ENCODE measurements at places on chromosomes 4 and X.
A peak's percentile ranks its signal among the peaks of the same experiment; 100 is the strongest.

GRCh38 chr4:183478926-183479325 is 25.9 kb upstream of the ING2 start:
- DNase-seq: no peak

- DNase-seq: no peak
Observed at GRCh38 chrX:19179389-19179788, 57.1 kb upstream of the ADGRG2 start.

GRCh38 chr4:185640811-185641675 is 105.7 kb upstream of the PDLIM3 start:
- peak; percentile 18 for DNase-seq

DNA sequence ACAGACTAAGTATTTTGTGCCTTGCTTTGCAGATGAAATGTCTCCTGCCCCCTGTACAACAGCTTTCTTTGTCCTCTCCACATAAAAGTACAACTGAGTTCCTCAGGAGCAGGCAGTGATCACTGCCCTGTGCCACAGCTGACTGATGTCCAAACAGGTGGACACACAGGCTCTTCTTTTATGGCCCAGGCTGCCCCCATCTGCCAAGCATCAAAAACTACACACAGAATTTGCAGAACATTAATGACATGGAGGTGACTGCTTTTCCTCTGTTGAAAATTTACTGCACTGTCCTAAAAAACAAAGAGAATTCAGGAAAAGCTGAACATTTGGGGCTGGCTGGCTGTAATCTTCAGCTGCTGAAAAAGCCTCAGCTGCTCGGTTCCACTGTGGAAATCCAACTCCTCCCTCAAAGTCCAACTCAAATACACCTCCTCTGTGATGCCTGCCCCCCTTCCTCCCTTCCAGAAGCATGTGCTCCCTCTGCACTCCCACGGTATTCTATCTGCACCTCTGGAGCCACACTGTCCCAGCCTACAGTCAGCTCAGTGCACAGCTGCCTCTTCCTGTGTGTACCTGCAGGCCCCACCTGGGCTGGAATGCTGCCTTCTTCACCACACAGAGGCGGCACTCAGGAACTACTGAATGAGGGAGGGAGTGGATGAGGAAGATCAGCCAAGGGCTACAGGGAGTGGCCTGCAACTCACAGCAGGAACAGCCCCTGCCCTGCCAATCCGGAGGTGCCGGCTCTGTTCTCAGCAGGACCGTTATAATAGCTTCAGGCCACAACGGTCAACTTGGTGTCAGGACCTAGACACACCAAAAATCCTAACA is 10.3 kb downstream of the AFAP1 start:
- DNase-seq: no peak

DNA sequence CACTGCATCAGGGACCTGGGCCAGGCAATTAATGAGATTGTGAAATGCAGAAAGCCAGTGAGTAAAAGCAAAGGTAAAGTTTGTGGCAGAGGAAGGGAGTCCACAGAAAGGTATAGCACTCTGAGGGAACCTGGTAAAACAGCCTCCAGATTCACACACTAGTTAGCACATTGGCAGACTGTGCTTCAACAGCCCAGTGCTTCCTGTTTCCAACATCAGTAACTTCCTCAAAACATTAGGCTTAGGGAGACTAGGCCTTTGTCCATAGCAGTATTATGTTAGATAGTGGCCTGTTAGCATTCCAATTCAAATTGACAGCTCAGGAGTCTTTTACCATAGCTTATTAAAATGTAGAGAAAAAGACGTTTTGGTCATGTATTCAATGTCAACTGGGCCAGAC is 582.6 kb upstream of the ACTRT1 start:
- no peak for DNase-seq

GRCh38 chr4:168623484-168623883 is 126.6 kb downstream of the PALLD start:
- no peak for DNase-seq

- DNase-seq: no peak
Observed at GRCh38 chr4:123833171-123833643, 436.6 kb downstream of the SPRY1 start.

GRCh38 chr4:53195815-53196661 is 169.8 kb downstream of the SCFD2 start:
- no peak for DNase-seq

DNA sequence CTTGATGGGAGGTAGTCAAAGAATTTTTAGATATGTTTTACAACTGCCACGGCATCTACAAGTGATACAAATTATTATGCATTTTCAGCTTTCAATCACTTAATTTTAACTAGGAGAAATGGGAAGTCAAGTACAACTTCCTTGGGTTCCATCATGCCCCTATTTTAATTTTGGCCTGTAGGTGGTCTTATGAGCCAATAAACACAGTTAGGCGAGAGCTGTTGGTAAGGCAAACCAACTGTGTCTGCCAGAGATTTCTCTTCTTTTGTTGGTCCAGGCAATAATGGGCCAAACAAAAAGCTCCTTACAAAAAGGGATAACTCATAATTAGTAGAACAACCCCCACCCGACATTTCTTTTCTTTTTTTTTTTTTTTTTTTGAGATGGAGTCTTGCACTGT is 63.3 kb upstream of the ARX start:
- no peak for DNase-seq

DNA sequence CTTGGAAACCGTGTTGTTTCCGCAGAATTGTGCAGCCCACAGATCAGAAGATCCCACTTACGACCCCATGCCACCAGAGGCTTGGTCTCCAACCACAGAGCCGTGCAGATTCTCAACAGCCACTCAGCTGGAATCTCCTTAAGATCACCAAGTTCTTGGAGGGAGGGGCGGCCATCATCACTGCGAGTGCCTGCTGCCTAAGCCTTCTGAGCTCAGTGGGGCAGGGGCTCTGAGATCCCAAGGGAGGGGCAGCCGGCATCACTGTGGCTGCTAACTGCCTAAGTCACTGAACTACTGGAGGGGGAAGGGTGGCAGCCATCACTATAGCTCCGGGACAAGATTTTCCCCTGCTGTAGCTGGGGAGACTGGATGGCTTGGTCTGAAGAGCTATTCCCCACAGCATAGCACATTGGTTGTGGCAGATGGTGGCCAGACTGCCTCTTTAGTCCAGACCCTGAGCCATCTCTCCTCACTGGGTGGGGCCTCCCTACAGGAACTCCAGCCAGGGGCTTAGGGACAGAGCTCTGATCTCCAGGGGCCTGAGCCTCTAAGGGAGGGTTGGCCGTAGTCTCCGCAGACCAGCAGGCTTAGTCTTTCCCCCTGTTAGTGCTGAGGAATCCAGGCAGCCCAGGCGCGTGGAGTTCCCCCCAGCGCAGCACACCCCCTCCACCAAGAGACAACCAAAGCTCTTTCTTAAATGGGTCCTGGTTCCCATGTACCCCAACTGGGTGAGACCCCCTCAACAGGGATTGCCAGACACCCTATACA is 1483.9 kb downstream of the ADGRL3 start:
- no peak for DNase-seq

DNA sequence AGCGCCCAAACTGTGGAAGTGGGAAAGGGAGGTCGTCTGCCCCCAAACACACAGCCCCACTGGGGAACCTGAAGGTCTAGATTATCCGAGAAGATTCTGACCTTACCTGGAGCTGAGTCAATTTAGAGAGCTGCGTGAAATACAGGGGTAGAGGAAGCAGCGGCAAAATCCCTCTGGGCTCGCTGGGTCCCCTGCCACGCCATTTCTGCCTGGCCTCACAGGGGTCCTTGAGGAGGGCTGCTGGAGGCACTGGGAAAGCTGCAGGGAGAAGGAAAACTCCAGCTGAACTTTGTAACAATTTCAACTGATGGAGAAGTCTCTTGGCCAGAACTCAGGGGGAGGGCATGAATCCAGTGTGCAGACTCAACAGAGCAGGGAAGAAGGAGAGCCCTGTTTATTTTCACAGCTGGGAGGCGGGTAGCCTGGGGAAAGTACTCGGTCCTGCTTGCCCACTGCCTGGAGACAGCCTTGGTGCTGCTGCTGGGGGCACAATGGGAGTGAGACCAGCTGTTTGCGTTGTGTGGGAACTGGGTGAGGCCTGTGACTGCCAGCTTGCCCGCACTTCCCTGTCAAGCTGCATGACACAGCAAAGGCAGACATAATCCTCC is 93.2 kb upstream of the MAPK10 start:
- DNase-seq: no peak

DNA sequence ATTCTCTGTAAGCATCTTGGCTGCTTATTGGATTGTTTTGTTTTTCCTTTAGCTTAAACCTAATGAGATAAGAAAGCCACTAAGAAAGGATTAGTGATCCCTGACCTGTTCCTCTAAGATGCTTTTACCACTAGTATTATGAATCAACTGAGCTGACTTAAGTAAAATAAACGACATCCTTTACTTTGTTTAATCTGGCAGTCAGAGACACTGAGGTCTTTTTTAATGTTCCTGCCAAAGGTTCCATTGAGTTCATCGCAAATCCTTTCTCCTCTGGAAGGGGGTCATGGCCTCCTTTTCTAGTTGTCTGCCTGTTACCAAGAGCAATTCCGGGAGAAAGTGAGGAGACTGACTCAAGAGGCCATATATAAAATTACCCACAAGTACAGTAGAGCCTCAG is 1038.3 kb upstream of the SLIT2 start:
- no peak for DNase-seq

GRCh38 chr4:91057871-91058270 is 930.7 kb downstream of the CCSER1 start:
- DNase-seq: no peak

- peak; percentile 18 for DNase-seq
Observed at GRCh38 chr4:7037425-7037824, 5.7 kb upstream of the TADA2B start.

GRCh38 chrX:106726485-106727437 is at the start of gene RNF128:
RNF128 (plus strand) TSS chrX:106726701; CDS start chrX:106726914, 213 bp downstream.
- peak; percentile 1 for DNase-seq

GRCh38 chrX:20654596-20655106 is 387.9 kb upstream of the RPS6KA3 start:
- DNase-seq: no peak

DNA sequence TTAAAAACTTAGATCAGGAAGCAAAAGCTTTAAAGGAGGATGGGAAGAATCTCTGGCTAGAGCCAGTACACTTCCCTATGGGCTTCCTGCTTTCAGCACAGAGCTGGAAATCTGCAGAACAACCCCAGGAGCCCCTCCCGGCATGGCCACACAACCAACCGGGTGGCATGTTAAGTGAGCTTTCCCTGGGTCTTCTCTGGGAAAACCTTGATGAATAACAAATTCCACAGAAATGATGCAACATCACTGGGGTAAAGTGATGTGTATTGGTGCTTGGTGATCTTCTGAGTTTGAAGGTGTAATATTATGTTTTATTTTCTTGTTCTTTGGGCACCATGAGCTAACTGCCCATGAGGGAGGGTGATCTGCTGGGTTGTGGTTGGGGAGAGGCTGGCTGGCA is 22.1 kb downstream of the NHS start:
- no peak for DNase-seq

- no peak for DNase-seq
Observed at GRCh38 chr4:140996766-140997165, 136.5 kb downstream of the RNF150 start.

GRCh38 chr4:93030670-93031069 is 726.9 kb downstream of the GRID2 start:
- DNase-seq: no peak

DNA sequence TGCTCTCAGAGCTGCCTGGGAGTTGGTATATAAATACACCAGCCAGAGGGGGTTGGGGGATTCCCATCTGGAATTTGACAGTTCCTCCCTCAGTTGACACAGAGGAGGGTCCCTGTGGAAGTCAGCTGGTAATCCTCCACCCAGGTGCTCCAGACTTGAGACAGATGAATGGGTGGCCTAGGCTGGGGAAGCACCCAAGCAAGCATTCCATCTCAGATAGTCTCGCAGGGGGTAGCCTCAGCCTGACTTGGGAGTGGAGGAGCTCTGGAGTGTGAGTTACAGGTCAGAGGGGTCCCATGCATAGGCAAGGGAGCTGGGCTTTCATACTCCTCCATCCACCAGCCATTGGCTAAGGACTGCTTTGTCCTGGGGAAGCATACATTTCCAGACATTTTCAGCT is 229.3 kb upstream of the BCOR start:
- DNase-seq: no peak

DNA sequence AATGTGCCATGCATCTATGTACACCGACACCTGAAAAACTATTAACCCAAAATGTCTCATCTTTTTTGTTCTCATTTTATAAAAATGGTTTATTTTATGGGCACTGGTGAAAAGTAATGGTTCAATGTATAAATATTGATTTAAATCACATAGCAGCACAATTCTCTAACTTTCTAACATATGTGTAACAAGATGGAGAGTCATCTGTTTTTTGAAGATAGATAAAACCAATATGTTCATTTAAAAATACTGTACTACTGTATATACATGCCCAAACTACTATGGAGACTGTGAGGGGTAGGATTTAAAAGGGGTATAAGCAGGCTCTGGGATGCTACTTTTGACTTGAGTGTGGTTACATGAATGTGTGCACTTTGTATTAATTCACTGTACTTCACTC is 67.6 kb downstream of the GLRA3 start:
- DNase-seq: no peak

- no peak for DNase-seq
Observed at GRCh38 chr4:187370918-187371317, 624.7 kb upstream of the ZFP42 start.

- no peak for DNase-seq
Observed at GRCh38 chr4:851701-852430, 25.9 kb upstream of the CPLX1 start.

DNA sequence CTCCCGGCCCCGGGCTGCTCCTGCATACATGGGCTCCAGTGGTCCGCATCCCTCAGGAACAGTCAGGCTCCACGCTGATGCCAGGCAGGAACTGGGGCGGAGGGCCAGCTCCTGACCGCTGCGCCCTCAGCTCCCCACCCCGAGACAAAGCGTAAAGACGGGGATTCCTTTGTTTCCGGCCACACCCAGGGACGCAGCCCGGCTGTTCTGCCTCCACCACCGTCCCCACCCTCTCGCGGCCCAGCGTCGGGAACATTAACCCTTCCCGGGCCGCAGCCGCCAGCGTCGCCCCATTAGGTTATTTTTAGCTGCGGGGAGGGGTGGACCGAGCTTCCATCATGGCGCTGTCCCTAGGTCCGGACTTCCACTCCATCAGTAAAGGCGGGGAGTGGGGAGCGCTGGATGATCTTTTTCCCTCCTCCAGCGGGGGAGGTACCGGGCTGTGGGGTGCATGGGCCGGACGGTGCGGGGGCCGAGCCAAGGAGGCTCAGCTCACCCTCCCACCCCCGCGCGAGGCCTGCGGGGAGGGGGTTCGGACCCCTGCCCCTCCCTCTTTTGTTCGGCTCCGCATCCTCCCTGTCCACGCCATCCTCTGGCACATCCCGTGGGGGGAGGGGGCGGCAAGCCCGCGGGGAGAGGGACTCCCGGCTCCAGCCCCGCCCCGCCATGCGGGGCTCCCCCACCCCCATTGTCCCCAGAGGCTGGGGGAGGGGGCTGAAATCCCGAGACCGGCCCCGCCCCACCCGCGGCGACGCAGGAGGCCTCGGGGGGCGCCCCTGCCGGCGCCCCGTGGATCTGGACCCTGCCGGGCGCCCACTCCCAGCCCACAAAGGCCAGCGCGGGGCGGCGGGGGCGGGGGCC is 5.3 kb downstream of the CRMP1 start:
- DNase-seq: no peak

- no peak for DNase-seq
Observed at GRCh38 chrX:68789966-68790365, 38.9 kb upstream of the EFNB1 start.
